Activated CD8-positive, alpha-beta T cell treated with anti-CD3 and anti-CD28 coated beads, Interleukin-2, amount 10 ng/mL, durations not matched to agents 7 days and 5 days (primary cell): ENCODE measurements at places on chromosomes 5 and 9. TPM values are rescaled to one million over a fixed set of nuclear protein-coding genes. Genes with fewer than 3 reads are reported as not detected.

DNA sequence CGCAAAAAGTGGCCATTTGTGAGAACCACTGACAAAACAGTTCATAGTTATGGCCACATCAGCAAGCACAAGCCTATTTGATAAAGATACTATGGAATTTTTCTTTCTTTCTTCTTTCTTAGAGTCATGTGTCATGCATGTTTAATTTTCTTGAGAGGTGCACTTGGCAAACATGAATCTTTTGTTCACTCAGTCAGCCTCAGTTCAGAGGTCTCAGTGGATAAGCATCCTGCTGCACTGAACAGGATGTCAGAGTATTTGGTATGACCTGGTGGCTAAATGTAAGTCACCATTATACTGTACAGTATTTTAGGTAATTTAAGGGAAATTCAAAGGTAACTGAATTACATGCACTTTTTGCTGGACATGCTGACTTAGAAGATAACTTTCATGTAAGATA is 5.4 kb downstream of the NNT start:
- H3K4me1 ChIP-seq, result peaks cover 46% of the 10 kb centered on the region
- no peaks in the 10 kb centered on the region for H3K27me3 ChIP-seq
- H3K27ac ChIP-seq, result no peak overlapping the region

C9orf50 gene
- total RNA-seq, result not detected

- H3K27me3 ChIP-seq, result no peaks in the 10 kb centered on the region
- peaks cover 2% of the 10 kb centered on the region for H3K4me1 ChIP-seq
- DNase-seq, result no peak
- no peak overlapping the region for H3K4me3 ChIP-seq
- H3K27ac ChIP-seq, result no peak overlapping the region
These were observed 128.1 kb downstream of the STARD4 start for GRCh38 chr5:111384220-111384619.

DNA sequence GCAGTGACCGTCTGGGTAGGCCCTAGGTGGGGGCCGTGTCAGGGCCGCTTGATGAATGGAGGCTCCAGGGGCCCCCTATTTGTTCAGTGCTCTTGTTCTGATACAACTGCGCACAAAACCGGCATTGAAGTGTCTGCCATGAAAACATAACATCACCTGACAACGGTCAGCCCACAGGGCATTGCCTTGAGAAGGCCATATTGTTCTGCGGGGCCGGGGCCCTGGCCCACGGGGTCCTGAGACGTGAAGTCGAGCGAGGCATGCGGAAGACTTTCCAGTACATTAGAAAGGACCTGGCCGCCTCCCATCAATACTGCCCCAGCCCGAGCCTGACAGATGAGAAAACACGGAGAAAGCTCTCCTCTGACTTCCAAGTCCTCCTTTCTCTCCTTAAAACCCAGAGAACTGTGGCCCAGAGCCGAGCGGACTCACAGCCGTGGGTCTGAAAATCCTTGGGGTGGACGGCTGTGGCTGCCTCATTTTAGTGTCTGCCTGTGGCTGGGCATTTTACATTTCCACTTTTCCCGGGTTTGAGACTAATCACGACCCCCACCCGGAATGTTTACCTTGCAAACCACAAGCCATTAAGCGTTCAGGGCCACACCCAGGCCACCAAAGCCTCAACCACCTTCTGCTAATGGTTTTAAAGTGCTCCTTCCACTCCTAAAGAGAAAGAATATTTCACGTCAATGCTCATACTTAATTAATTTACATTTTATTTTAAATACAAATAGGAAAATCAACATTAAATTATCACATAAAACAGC is 391.0 kb upstream of the IRX2 start:
- no peak overlapping the region for H3K27ac ChIP-seq
- no peak overlapping the region for H3K4me3 ChIP-seq
- no peaks in the 10 kb centered on the region for H3K36me3 ChIP-seq
- DNase-seq, result no peak

ADAMTS6 gene
- total RNA-seq, result 3.4 TPM

DNA sequence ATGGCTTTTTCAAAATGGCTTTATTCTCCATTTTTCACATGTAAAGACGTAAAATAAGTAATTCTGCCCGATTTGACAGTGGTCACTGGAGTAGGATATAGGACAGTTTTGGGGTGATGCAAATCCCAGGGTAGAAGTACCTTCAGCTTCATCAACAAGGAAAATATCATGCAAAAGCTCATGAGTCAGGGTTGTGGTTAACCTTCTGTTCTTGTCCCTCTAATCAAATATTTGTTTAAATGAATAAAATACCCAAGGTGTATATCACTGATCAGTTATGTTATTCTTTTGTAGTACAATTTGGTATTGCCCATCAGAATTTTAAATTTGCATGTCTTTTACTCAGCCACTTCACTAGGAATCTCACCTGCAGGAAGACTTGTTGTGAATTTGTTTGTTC is 40.0 kb downstream of the FBXL7 start:
- H3K27ac ChIP-seq, result no peak overlapping the region
- no peak for DNase-seq
- no peaks in the 10 kb centered on the region for H3K27me3 ChIP-seq
- no peaks in the 10 kb centered on the region for H3K36me3 ChIP-seq
- H3K4me3 ChIP-seq, result no peak overlapping the region
- H3K4me1 ChIP-seq, result no peaks in the 10 kb centered on the region

NDST1 gene
- 0.63 TPM for total RNA-seq

- no peak overlapping the region for H3K4me3 ChIP-seq
- peaks cover 2% of the 10 kb centered on the region for H3K36me3 ChIP-seq
- no peaks in the 10 kb centered on the region for H3K4me1 ChIP-seq
These were observed 92.9 kb upstream of the GRHPR start for GRCh38 chr9:37329576-37329975.

IL4 gene
- total RNA-seq, result not detected

GRCh38 chr5:142192286-142193113 is 83.9 kb downstream of the NDFIP1 start:
- no peak for DNase-seq
- H3K27me3 ChIP-seq, result no peaks in the 10 kb centered on the region
- H3K36me3 ChIP-seq, result no peaks in the 10 kb centered on the region
- no peak overlapping the region for H3K27ac ChIP-seq
- peaks cover 2% of the 10 kb centered on the region for H3K4me1 ChIP-seq

GRCh38 chr9:20782289-20782688 is 98.2 kb downstream of the FOCAD start:
- H3K36me3 ChIP-seq, result peaks cover 8% of the 10 kb centered on the region
- H3K27me3 ChIP-seq, result no peaks in the 10 kb centered on the region

PRPF4 gene
- total RNA-seq, result 37.3 TPM

DNA sequence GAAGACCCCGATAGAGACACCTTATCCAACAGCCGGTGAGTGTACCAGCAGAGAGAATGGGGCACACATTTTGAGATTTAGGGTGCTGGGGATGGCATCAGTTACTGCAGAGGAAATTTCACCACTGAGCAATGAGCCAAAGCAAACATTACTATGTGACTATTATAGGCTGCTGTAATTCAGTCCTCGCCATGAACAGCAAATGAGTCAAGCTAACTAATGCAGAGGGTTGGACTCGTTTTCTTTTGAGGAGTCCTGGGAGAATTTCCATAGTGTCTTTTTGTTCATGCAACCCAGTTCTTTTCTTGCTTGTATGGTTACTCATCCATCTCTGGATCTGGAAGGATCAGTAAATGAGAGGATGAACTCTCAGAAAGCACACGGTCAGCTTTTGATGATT is 323.8 kb downstream of the PSAT1 start:
- H3K4me3 ChIP-seq, result no peak overlapping the region
- no peak for DNase-seq
- no peaks in the 10 kb centered on the region for H3K27me3 ChIP-seq
- H3K36me3 ChIP-seq, result no peaks in the 10 kb centered on the region

- H3K4me1 ChIP-seq, result no peaks in the 10 kb centered on the region
- H3K27me3 ChIP-seq, result peaks cover 2% of the 10 kb centered on the region
- H3K27ac ChIP-seq, result no peak overlapping the region
- no peaks in the 10 kb centered on the region for H3K36me3 ChIP-seq
- no peak for DNase-seq
These were observed 119.5 kb upstream of the TLE4 start for GRCh38 chr9:79452265-79452664.

DNA sequence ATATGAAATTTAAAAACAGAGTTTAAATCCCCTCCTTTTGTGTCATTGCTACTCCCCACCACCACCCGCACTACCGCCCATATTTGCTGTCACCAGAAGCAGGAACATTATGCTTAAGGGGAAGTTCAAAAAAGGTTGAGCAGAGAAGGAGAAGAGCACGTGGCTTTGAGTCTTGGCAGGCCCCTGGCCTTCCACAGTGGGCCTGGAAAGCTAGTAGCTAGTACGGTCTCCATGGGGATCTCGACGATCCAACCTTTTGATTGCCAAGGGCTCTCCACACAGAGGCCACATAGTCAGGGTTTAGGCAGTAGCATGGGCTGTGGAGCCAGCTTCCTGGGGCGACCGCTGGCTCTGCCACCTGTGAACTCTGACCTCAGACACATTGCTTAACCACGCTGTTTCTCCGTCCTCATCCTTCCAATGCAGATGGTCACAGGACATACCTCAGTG is 90.1 kb downstream of the GOLPH3 start:
- no peaks in the 10 kb centered on the region for H3K27me3 ChIP-seq
- H3K36me3 ChIP-seq, result no peaks in the 10 kb centered on the region
- H3K27ac ChIP-seq, result no peak overlapping the region
- no peak overlapping the region for H3K4me3 ChIP-seq
- no peak for DNase-seq

- H3K4me3 ChIP-seq, result no peak overlapping the region
- no peaks in the 10 kb centered on the region for H3K36me3 ChIP-seq
- peaks cover 4% of the 10 kb centered on the region for H3K27me3 ChIP-seq
- no peak for DNase-seq
- H3K4me1 ChIP-seq, result peaks cover 7% of the 10 kb centered on the region
These were observed 118.1 kb downstream of the C9orf152 start for GRCh38 chr9:110089681-110090370.

PLCXD3 gene
- total RNA-seq, result not detected

DNA sequence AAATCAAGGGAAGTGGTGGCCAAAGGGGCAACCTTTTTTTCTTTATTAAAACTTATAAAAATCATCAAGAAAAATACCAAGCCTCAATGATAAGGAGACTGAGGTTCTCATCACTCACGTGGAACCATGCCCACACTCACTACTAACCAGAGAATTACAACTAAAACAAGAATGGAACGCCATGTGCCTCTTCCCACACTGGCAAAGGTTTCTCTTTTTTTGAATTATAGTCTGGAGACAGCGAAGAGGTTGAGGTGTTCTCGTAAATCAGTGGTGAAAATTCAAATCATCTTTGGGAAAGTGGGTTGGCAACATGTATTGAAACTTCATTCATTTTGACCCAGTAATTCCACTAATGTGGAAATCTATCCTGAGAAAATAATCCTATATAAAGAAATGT is 19.4 kb downstream of the FPGS start:
- DNase-seq, result no peak
- H3K4me3 ChIP-seq, result no peak overlapping the region
- H3K4me1 ChIP-seq, result no peaks in the 10 kb centered on the region
- no peak overlapping the region for H3K27ac ChIP-seq

TLX3 gene
- not detected for total RNA-seq

DNA sequence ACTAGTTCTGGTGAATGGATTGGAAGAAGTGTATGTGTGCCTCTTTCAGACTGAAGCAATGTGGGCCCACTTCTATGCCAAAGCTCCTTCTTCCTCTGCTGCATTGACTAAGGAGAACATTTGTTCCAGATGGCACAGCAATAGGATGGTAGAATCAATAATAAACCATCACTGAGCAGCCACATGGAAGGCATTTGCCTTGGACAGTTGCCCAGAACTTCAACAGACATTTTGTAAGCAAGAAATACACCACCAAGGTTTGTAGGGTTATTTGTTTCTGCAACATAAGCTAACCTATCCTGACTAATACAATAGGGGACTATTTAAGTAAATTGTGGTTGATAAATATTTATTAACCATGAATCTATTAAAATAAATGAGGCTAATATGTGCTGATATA is 37.7 kb upstream of the CSNK1G3 start:
- H3K4me1 ChIP-seq, result no peaks in the 10 kb centered on the region
- H3K27me3 ChIP-seq, result peaks cover 23% of the 10 kb centered on the region
- no peaks in the 10 kb centered on the region for H3K36me3 ChIP-seq
- H3K4me3 ChIP-seq, result no peak overlapping the region
- no peak overlapping the region for H3K27ac ChIP-seq
- no peak for DNase-seq

CCNO gene
- total RNA-seq, result not detected

- no peak overlapping the region for H3K4me3 ChIP-seq
- H3K27ac ChIP-seq, result no peak overlapping the region
- H3K4me1 ChIP-seq, result no peaks in the 10 kb centered on the region
- no peaks in the 10 kb centered on the region for H3K36me3 ChIP-seq
These were observed 101.4 kb upstream of the FSTL4 start for GRCh38 chr5:133713751-133714150.

GRCh38 chr9:107308461-107308860 is 25.4 kb downstream of the RAD23B start:
- peaks cover 69% of the 10 kb centered on the region for H3K36me3 ChIP-seq
- H3K27ac ChIP-seq, result peak overlapping the region; percentile 67
- DNase-seq, result no peak
- H3K4me1 ChIP-seq, result peaks cover 47% of the 10 kb centered on the region
- no peaks in the 10 kb centered on the region for H3K27me3 ChIP-seq
- H3K4me3 ChIP-seq, result no peak overlapping the region

DNA sequence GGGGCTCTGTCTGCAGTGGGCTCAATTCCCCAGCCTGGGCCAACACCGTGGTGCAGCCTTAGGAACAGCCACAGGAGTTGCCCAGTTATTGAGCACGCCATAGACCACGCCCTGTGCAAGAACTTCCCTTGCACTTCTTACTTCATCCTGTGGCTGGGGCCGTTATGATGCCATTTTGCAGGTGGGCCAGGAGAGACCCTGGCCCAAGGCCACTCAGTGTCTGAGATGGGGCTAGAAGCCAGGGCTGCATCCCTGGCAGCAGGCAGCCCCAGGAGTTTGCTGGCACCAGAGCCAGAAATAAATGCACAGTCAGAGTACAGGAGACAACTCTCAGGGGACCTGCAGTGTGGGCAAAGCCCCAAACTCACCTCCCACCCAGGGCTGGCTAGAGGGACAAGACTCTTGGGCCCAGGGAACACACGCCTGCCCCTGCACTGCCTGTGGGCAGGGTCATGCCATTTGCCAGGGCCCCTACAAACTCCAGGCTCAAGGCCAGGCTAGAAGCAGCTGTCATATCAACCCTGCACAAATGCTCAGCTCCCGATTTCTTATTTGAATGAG is 6.7 kb downstream of the CORO2A start:
- DNase-seq, result no peak
- peaks cover 23% of the 10 kb centered on the region for H3K4me1 ChIP-seq
- H3K27me3 ChIP-seq, result no peaks in the 10 kb centered on the region
- H3K4me3 ChIP-seq, result no peak overlapping the region
- no peak overlapping the region for H3K27ac ChIP-seq

DNA sequence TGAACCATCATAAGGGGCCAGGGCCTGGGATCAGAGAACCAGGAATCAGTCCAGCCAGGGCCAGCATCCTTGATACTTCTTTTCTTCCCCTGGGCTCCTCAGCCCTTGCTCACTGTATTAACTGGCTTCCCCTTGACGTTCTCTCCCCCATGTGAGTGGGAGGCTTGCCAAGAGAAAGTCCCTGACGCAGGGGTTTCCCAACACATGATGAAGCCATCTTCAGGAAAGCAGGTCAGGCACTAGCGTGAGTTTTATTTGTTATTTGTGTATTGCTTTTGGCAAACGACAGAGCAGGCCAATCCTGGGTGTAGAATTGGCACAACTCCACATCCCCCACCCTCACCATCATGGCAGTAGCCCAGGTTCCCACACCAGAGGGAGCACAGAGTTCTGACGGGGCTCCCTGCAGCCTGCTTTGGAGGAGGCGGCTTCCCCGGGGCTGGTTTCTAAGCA is 165.5 kb upstream of the NFIL3 start:
- no peak for DNase-seq
- H3K27ac ChIP-seq, result no peak overlapping the region
- no peaks in the 10 kb centered on the region for H3K36me3 ChIP-seq
- H3K4me1 ChIP-seq, result no peaks in the 10 kb centered on the region
- no peak overlapping the region for H3K4me3 ChIP-seq

- H3K4me3 ChIP-seq, result peak overlapping the region; percentile 99
- no peaks in the 10 kb centered on the region for H3K27me3 ChIP-seq
- H3K36me3 ChIP-seq, result peaks cover 15% of the 10 kb centered on the region
These were observed 329 bp downstream of the CDC23 start for GRCh38 chr5:138212828-138213160.
